ENCODE measurements at places on chromosomes 2 and 18.

DNA sequence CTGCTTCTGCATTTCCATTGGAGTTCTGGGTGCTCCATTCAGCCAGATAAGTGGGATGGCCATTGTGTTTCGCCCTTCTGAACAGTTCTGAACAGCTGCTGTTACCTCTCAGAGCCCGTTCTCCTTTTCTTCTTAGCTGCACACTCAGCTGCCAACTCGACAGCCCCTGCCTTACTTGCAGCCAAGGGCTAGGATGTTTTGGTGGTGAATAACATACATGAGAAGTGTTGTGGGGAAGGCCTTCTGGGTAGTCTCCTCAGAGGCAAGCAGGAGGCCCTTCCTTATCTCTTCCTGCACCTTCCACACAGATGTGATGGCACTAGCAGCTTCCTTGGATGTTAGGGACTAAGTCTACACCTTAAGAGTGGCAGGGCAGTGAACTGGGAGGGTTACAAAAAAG is 138.4 kb upstream of the NOSTRIN start:
- DNase-seq, result no peak

DNA sequence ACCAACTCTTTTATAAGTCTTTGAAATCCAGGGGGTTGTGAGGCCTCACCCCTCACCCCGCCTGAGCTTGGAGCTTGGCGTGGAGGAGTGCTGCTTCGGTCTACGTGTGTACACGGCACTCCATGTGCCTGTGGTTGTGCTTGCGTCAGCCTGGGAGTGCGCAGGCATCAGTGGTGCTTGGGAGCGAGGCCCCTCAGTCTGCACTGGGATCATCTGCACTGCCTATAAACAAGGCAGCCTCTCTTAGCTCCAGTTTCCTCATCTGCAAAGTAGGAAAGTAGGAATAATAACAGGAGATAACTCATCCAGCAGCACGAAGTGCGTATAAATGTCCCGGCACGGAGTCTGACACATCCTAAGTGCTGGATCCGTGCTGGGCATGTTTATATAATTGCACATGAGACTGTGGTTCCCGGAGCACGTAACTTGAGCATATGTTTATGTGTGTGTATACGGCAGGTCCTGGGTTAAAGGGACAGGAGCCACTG is 1.2 kb downstream of the GYPC start:
- no peak for DNase-seq

- no peak for DNase-seq
Measured at GRCh38 chr18:10142056-10142455, 228.2 kb downstream of the VAPA start.

DNA sequence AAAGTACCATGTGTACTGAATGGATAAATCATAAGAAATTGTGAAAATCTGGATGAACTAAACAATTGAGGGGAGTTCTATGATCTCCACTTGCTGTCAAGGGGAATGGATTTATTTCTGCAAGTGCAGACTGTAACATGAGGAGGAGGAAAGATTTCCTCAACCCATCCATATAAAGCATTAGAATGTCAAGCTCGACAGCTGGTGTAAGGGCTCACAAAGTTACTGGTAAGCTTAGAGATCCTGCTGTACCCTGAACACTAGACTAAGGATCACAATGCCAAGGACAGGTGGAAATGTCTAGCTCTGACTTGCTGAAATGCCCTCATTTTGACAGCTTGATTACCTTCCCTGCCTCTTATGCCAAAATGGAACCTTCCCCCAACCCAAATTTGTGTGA is 125.3 kb downstream of the TCF4 start:
- DNase-seq, result no peak

DNA sequence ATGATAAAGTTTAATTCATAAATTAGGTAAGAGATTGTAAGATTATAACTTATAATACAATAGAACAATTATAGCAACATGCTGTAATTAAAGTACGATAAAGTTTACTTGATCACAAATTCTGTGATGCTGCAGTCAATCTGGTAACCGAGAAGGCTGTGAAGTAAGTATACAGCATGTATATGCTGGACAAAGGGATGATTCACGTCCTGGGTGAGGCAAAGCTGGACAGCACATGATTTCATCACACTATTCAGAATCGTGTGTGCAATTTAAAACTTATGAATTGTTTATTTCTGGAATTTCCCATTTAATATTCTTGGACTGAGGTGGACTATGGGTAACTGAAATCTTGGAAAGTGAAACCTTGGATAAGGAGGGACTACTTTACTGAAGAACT is 522.2 kb upstream of the CNTNAP5 start:
- no peak for DNase-seq

- DNase-seq, result no peak
Measured at GRCh38 chr2:192559587-192559986, 364.9 kb upstream of the TMEFF2 start.

- DNase-seq, result no peak
Measured at GRCh38 chr2:227310756-227311110, 14.3 kb upstream of the MFF start.

GRCh38 chr18:2102022-2102421 is 469.3 kb downstream of the METTL4 start:
- DNase-seq, result no peak

GRCh38 chr2:37635504-37636380 is 35.7 kb downstream of the CDC42EP3 start:
- peak; percentile 80 for DNase-seq

- no peak for DNase-seq
Measured at GRCh38 chr2:85710687-85711577, 16.8 kb downstream of the GNLY start.

GRCh38 chr18:28735731-28736130 is 558.8 kb upstream of the CDH2 start:
- no peak for DNase-seq

DNA sequence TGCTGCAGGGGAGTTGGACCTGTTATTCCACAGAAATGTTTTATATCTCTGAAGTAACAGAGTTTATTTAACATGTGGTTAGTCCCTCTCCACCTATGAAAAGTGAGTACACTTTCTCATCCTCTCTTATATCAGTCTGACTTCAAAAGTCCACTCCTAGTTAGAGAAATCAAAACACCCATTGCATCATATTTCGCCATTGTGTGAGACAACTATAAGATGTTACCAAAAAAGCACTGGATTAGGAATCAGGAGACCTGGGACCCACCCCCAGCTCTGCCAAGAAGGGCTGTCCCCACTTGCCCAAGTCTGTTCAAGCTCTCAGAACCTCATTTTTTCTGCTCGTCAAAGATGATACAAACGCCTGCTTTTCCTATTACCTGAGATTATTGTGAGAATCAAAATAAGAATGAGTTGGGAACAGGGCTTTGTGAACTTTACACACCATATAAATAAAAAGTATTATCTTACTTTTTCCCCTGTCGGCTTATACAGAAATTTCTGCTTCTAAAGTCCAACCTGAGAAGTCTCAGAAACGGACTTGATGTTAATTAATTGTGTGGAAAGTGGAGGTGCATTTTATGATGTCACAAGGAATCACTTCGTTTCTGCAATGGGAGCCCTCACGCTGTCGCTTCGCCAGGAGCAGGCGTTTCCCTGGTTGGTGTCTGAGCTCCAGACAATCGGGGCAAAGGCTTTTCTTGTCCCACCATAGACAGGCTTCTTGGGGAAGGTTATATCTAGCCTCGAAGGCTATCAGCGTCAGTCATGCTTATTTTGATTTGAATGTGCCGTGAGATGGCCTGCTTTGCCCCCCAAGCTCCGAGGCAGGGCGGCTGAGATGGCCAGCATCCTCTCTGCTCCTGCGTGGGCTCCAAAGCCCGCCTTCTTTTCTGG is 89.6 kb upstream of the ZNF516 start:
- no peak for DNase-seq

DNA sequence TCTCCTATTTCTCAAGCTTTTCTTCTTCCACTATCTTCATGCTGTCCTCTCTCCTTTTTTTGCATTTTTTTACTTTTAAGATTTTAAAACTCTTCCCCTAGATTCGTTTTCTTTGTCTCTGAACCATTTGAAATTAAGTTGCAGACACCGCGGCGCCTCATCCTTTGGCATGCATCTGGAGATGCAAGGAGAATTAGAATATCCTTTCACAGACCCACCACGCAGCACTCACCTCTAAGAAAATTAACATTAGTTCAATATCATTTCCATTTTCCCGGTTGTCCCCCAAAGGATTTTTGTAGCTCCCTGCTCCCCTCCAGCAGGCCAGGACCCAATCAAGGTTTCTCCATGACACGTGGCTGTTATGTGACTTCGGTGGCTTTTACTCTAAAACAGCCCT is 88.8 kb downstream of the C1QL2 start:
- DNase-seq, result no peak

GRCh38 chr2:156491176-156491575 is 55.0 kb downstream of the GPD2 start:
- DNase-seq, result no peak

- DNase-seq, result no peak
Measured at GRCh38 chr2:46669996-46670793, 190.8 kb downstream of the TMEM247 start.

GRCh38 chr2:96233880-96234316 is 25.3 kb upstream of the STARD7 start:
- DNase-seq, result no peak

- DNase-seq, result no peak
Measured at GRCh38 chr2:95349568-95350322, 52.6 kb downstream of the KCNIP3 start.

DNA sequence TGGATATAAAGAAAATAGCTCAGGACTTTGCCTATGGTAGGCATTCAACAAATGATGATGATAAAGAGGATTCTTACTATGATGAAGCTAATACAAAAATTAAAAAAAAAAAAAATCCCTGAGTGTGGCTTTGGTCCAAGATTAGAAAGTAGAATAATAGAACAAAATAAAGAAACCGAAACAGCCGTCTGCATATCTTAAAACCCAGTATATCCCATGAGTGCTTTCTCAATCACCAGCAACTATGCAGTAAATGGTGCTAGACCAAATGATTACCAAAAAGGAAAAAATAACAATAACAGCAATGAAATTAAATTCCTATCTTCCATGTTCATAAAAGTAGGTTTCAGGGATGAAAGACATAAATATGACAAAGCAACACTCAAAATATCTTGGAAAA is 59.3 kb upstream of the DCC start:
- no peak for DNase-seq

DNA sequence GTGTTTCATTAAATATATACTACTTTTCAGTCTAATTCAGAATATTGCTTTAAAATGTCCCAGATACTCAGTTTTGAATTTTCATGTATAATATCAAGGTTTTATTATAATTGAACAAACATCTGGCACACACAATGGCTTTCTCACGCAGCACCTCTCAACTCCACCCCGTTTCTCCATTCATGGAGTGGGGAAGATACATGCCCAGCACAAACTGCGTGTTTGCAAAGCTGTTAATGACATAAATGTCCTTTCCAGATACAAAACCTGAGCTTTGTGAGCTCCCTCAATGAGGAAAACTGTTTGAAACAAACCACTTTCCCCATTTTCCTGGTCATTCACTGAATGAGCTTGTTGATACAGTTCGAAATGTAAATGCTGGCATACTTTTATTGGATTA is 150.3 kb upstream of the RASGRP3 start:
- no peak for DNase-seq

GRCh38 chr2:120206022-120206581 is 17.1 kb downstream of the TMEM185B start:
- DNase-seq, result no peak

- DNase-seq, result no peak
Measured at GRCh38 chr2:239926587-239927232, 98.4 kb downstream of the NDUFA10 start.

GRCh38 chr2:181828122-181828705 is 63.3 kb upstream of the ITPRID2 start:
- no peak for DNase-seq

DNA sequence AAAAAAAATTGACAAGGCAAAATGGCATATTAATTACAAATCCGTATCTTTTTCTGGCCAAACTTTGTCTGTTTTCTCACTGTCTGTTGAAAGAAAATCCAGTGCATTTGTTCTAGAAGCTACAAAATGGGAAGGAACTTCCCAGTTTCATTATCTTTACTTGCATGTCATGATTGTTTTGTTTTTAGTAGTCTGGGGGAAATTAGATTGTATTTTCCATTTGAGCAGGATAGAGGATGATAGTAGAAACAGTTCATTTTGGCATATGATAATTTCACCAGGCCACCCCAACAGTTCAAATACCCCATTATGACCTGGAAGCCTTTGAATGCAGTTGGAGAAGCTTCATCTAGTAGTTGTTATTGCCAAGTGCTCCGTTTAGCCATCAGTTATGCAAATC is 77.5 kb upstream of the RANBP2 start:
- DNase-seq, result no peak

GRCh38 chr18:61364953-61365352 is 31.7 kb downstream of the CDH20 start:
- DNase-seq, result no peak

DNA sequence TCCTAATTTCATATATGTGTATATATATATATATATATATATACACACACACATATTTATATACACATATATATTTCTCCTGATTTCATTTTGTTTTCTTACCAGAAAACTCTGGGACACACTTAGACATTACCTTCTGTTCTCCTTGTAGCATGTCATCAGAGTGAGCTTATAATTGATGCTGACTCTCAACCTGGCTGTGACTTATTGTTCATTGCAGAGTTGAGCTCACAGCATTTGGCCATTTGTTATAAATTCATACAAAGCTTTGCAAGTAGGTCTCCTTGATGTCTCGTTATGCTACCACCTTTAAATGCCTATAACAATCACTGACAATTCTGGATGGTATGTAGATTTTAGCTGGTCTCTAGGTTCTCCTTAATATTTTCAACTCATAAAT is 314.8 kb downstream of the LRRTM4 start:
- no peak for DNase-seq

- DNase-seq, result no peak
Measured at GRCh38 chr18:51426996-51427395, 229.5 kb upstream of the MEX3C start.

GRCh38 chr2:143688815-143689214 is 559.6 kb downstream of the ARHGAP15 start:
- DNase-seq, result no peak

DNA sequence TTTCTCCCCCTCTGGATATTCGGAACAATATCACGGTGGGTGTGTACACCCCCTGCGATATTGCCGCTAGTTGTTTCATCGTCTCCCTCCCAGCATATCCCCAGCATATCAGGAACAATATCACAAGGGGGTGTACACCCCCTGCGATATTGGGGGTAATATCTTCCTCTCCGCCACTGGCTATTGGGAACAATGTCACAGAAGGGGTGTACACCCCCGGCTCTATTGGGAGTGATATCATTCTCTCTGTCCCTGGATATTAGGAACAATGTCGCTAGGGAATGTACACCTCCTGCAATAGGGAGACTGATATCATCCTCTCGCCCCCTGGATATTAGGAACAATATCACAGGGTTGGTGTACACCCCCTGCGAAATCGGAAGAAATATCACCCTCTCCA is 1932.0 kb downstream of the SUCLG1 start:
- DNase-seq, result no peak

- no peak for DNase-seq
Measured at GRCh38 chr18:37294951-37295350, 270.6 kb downstream of the CELF4 start.

DNA sequence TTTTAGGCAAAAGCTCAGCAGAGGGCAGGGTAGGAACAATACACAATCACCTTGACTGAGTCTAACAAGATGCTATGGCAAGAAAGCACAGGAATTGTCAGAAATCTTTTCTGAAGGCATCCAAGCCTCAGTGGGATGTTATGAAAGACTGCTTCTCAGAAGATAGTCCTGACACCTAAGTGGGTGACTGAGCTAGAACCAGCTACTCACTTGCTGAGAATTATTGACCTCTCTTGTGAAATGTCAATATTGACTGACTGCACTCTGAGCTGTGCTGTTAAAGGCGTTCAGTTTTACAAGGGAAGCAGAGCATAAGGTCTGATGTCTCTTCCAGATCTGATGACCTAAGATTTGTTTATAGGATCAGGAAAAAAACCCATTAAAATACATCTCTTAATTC is 46.1 kb downstream of the TACR1 start:
- no peak for DNase-seq
